HCEC 1CT (cell line): ENCODE measurements at places on chromosomes 3 and 15.

- DNase-seq: peak; percentile 5
Measured at GRCh38 chr3:120324190-120324589, 25.0 kb downstream of the LRRC58 start.

- DNase-seq: no peak
Measured at GRCh38 chr3:170716172-170716805, 130.4 kb upstream of the SLC7A14 start.

GRCh38 chr15:36495456-36495991 is 83.9 kb upstream of the CDIN1 start:
- DNase-seq: no peak

DNA sequence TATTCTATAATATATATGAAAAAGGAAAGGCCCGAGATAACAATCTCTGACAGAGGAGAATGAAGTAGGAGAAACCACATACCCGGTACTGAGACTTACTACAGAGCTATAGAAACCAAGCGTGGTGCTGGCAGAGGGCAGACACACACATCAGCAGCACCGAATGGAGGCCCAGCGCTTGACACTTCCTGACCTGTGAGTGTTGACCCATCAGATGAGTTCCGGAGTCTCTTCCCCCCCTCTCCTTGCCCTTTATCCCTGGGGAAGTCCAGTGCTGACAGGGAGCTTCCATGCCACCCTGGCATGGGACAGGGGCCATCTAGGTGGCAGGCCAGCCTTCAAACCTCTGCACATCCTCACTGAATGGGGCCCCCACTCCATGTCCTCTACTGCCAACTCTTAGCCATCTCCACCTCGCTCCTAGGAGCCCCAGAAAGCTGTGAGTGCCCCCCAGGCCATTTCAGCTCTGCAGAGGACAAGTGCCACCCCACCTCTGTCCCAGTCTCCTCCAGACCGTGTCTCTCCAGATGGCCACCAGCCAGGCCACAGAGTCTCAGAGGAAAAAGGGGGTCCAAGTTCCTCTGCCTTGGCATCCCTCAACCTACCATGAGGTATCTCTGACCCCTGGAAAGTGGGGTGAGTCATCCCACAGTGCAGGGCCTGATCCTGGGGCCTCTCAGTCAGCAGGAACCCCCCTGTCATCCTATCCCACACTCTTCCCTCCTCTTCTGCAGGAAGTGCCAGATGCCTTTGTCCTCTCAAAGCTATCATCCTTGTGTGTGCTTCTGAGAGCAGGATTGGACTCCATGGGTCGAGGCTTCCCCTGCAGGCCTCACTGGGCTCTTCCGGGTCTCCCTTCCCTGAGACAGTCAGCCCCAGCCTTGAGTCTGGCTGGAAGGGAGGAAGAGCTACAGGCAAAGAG is 116.5 kb upstream of the ALDH1A3 start:
- DNase-seq: no peak

GRCh38 chr3:48466386-48467109 is 20.0 kb downstream of the ATRIP start:
- DNase-seq: no peak

DNA sequence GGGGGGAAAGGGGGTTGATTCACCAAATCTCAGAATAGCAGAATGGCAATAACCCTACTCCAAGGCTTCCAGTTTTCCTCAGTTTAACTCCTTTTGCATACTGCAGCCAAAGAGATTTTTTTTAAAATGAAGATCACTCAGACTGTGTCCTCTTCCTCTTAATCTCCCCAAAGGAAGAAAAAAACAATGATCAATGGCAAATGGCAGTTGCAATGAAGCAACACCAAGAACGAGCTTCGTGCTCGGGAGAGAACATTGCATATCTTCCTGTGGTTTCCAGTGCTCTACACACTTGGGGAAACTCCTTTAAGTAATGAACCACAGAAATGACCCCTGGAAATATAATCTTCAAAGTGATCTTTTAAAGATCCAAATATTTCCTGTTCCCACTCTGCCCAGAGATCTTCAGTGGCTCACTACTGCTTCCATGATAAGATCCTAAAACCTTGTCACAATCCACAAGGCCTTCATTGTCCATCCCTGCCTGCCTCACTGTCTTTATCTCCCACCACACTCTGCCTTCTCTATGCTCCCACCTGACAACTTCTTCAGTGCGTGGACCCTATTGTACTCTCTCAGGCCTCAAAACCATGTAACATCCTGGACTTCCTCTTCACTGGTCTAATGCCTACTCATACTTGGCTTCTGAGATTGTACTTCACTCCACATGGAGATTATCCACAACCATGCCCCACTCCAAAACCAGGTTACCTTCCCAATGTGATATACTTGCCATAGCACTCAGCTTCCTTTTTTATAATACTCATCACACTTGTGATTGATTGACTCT is 394.8 kb downstream of the FHIT start:
- DNase-seq: no peak

DNA sequence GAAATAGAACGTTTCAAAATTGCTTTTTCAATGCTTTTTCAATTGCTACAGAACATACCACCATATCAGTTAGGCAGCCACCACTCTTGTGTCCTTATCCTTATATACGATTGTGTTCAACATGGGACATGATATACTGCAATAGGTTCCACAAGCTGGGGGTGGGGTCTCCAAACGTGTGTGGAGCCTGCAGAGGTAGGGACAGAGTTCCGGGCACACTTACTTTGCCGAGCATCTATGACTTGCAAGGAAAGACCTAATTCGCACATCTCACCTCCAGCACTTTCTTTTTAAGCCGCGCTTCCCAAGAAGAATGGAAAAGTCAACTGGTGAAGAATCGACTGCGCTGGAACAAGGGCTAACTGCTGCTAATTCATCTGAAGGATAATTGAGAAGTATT is 39.6 kb upstream of the SFMBT1 start:
- DNase-seq: no peak

DNA sequence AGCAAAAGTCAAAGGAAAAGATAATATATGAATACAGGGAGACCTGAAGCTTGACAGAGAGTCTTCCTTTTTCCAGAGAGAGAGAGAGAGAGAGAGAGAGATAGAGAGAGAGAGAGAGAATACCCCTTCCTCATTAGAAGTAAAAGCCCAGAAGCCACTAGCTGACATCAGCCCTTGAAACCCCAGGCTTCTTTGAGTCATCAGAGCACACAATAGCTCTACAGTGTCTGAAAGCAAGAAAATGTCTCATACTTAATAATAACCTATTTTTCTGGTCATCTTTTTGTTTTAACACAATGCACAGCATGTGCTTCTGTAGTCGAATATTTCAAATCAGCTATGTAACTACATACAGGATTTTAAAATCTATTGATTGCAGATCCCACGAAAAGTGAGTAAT is 109.2 kb upstream of the NANOGP8 start:
- no peak for DNase-seq

DNA sequence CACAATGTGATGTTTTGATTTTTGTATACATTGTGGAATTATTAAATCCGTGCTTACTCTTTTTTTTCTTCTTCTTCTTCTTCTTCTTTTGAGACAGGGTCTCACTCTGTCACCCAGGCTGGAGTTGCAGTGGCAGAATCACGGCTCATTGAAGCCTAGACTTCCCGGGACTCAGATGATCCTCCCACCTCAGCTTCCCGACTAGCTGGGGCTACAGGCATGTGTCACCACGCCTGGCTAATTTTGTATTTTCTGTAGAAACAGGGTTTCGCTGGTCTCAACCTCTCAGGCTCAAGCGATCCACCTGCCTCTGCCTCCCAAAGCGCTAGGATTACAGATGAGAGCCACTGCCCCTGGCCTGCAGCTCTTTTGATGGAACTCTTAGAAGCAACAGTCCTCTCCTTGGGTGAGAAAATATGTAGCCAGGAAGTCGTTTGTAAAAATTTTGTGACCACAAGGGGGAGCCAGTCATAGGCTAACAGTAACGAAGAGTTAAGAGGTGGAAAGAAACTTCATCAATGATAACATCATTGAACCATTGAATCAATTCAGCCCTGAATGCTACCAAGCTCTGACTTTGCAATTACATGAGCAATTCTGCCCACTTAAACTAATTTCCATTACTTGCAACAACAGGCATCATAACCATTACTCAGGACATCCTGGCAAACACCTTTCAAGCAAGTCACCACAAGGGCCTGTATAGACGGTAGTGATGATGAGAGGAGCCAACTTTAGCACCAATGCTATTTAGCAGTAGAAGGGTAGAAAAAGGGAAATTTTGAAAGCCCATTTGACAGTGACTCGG is 16.7 kb upstream of the CMTM7 start:
- peak; percentile 56 for DNase-seq

DNA sequence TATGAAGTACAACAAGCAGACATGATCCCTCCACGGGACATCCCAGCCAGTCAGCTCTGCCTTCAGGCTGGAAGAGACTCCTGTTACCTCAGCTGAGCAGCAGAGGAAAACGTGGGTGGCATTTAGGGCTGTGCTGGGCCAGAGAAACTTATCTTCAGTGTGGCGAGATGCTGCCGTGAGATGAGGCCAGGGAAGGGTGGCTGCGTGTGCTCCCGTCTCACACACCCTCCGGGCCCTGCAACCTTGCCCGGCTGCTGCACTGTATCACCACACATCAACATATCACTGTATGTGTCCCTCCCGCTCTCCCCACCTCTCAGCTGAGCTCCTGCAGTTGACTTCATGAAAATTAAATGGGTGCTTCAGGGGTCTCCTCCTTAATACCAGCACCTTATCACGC is 23.4 kb downstream of the BMF start:
- DNase-seq: no peak

DNA sequence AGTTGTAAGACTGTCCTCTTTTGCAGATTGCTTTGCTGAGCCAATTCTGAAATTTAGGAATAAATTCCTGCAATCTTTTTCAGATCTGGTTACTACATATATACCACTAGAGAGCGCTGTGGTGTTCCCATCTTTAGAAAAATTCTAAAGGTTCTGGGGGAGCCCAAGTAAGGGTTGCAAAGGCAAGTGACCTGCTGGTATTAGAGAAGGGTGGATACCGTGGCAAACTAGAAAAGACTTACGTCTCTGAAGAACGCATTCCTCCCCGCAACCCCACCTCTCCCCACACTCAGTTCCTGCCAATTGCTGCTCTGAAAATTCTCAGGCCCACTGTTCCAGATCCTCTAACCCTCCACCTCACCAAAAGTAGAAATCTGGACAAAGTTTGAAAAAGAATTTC is 48.5 kb downstream of the EFHB start:
- DNase-seq: peak; percentile 61

- no peak for DNase-seq
Measured at GRCh38 chr15:60573936-60574335, 95.0 kb upstream of the ICE2 start.

- no peak for DNase-seq
Measured at GRCh38 chr3:186520957-186521842, 23.0 kb downstream of the CRYGS start.

GRCh38 chr3:64406271-64406670 is 181.0 kb upstream of the PRICKLE2 start:
- DNase-seq: no peak

DNA sequence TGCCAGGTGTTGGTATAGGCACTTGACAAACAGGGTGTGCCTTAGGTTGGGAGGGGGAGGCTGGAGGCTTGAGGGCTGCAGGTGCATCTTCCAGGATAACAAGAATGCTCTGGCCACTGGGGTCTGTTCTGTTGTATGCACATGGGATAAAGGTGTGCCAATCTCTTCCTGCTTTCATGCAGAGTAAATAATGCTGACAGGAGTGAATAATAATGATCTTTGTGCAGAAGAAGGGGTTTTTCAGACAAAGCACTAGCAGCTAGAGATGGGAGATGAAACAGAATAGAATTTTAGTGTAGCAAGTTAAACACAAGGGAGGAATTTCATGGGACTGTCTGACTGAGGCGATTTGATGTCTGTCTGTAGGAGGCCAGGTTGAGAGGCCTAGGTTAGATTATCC is 1.9 kb upstream of the ROPN1 start:
- no peak for DNase-seq

DNA sequence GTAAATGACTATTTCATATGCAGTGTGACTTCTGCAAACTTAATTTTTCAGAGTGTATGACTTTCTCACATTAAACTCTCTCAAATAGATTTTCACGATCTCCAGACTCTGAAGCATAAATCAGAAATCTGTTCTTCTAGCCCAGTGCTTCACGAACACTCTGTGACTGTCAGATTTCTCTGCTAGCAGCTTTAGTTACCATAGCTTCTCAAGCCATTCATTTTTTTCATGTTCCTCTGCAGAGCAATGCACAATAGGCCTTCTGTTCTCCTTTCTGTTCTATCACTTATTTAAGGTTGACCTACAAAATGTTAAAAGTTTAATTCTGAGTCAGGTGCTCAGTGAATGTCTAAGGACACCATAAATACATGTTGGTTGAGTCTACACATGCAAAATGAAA is 1102.2 kb downstream of the TUSC7 start:
- DNase-seq: no peak
